ENCODE measurements at places on chromosomes 2 and 18.
A peak's percentile ranks its signal among the peaks of the same experiment; 100 is the strongest.

- DNase-seq: no peak
Observed at GRCh38 chr2:199842631-199843395, 8.2 kb downstream of the FTCDNL1 start.

- DNase-seq: no peak
Observed at GRCh38 chr2:165044505-165045303, 89.4 kb upstream of the SLC38A11 start.

- no peak for DNase-seq
Observed at GRCh38 chr2:234670052-234670451, 173.2 kb upstream of the ARL4C start.

DNA sequence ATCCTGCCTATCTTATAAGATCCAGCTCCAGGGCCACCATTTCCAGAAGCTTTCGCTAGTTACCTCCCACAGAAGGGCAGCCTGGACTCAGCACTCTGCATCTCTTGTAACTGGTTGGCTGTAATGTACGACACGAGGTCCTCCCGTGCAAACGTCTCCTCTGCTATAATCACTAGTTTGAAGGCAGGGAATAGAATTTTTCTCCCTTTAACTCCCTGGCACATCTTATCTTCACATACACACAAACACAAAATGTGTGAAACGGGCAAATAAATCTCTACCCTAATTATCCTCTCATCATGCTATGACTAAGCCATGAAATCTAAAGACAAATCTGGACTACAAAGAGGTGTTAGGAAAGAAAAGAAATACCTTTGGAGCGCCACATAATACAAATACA, 36.8 kb downstream of the RNU4ATAC start:
- DNase-seq: no peak

DNA sequence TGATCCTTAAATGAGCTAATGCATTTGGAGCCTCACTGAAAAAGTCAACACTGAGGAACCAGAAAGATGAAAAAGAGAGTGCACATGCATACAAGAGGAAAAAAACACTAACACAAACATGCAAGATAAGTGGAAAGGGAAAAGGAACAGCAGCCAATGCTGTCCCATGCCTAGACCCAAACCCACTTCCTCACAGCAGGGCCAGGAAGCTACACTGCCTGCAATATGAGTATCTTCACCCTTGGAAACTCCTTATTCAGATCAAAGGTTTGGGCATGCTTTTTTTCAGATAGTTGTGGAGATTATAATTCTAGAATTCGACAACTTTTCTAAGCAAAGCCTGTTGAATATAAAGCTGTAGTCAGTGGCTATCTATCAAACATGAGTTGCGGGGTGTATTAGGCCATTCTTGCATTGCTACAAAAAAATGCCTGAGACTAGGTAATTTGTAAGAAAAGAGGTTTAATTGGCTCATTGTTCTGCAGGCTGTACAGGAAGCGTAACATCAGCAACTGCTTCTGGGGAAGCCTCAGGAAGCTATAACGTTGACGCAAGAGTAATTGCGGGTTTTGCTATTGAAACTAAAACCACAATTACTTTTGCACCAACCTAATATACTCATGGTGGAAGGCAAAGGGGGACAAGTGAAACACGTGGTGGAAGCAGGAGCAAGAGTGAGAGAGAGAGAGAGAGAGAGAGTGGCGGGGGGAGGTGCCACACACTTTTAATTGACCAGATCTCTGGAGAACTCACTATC, 138.2 kb downstream of the MBD2 start:
- DNase-seq: no peak

DNA sequence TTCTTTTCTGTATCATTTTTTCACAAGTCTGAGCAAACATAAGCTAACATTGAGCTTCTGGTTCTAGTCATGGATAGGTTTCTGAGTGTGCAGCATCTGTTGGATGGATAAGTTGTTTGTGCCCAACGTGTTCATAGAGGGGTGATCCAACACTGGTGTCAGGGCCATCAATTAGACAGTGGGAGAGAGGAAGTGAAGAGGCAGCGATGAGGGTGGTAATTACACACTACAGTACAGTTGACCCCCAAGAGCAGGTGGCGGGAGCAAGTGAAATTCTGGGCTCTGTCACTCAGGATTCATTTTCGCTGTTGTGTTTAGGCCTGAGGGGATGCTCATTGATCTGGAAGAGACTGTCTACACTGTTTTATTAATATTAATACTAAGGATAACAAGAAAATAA, 180.0 kb upstream of the CXCR4 start:
- no peak for DNase-seq

DNA sequence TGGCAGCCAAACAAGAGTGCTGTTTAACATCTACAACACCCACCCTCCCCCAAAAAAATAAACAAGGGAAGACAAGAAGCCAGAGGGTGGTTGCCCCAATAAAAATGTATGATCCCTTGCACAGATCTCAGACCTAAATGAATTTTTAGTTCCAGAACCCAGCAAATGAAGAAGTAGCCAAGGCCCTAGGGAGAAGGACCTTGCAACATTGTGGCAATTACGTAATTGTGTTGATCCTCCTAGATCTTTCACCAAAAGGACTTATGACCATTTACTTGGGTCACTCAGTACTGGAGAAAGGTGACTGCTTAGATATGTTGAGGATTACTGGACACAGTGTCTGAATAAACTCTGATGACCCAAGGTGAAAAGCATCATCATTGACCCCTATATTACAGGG, 1393.8 kb downstream of the LRP1B start:
- no peak for DNase-seq

DNA sequence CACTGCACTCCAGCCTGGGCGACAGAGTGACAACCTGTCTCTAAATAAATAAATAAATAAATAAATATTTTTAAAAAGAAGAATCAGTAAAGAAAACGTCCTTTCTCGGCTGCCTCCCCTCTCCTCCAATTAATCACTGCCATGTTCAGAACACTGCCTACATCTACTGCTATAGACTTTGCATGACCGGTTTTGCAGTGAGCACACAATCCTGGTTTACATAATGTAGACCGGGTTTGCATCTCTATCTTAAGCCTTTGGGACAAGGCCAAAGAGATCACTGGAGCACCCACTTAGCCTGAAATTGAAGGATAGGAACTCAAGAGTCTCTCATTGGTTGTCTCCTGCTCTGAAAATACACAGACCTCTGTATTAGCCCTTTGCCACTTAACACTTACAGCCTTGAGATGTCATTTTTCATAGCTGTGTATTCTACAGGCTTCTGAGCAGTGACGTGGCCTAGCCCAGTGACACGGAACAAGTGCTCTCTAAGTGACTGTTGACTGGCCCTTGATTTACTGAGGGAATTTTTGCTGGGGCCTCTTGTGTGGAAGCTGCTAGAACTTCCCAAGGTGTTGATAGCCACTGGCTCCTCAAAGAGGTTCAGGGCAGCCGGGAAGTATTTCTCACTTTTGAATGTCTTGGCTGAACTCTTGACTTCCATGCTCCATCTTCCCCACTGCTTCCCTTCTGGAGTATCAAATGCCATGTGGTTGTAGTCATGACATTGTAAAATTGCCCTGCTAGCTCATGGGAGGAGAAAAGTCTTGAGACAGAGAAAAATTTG, 45.3 kb upstream of the CCBE1 start:
- no peak for DNase-seq

GRCh38 chr18:44898498-44898897, 217.8 kb downstream of the SETBP1 start:
- no peak for DNase-seq

- no peak for DNase-seq
Observed at GRCh38 chr2:48092846-48093803, 186.8 kb upstream of the FBXO11 start.

GRCh38 chr18:62766266-62766665, 50.9 kb downstream of the PHLPP1 start:
- no peak for DNase-seq

DNA sequence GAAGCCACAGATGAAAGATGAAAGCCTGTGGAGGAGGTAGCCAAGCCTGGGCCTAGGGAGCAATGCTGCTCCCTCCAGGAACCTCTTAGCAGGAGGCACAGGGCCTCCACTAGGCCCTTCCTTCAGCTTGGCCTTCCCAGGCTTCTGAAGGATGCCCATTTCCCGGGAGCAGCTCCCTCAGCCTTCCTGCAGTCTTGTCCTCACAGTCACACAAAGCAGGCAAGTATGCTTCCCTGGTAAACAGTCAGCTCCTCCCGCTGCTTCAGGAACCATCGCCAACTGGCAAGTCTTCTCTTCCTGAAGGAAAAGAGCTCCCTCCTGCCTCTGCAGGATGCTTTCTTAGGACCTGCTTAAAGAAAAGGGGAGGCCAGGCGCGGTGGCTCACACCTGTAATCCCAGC, 53.2 kb downstream of the SMAD7 start:
- no peak for DNase-seq

GRCh38 chr2:3403587-3404334, 24.3 kb downstream of the TRAPPC12 start:
- no peak for DNase-seq

GRCh38 chr2:200669308-200669707, 83.5 kb downstream of the AOX1 start:
- no peak for DNase-seq

GRCh38 chr2:233436191-233436581, 81.9 kb downstream of the DGKD start:
- DNase-seq: no peak

GRCh38 chr2:29273004-29273684, 157.9 kb downstream of the CLIP4 start:
- no peak for DNase-seq

DNA sequence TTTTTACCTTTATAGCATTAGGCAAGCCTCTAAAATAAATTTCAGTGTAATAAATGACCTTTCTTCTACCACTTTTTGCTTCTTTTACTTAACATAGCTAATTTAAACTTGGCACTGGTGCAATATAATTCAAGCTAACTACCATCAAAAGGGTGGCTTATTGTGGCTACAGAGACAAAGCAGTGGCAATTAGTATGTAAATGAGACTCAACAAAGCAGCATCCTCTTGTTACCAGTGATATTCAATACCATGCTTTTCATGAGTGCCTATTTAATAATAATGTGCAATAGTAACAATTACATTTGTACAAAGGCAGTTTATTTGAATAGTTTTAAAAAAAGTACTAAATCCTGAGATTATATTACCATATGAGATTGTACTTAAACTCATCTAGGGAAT, 93.4 kb downstream of the SOS1 start:
- DNase-seq: no peak

DNA sequence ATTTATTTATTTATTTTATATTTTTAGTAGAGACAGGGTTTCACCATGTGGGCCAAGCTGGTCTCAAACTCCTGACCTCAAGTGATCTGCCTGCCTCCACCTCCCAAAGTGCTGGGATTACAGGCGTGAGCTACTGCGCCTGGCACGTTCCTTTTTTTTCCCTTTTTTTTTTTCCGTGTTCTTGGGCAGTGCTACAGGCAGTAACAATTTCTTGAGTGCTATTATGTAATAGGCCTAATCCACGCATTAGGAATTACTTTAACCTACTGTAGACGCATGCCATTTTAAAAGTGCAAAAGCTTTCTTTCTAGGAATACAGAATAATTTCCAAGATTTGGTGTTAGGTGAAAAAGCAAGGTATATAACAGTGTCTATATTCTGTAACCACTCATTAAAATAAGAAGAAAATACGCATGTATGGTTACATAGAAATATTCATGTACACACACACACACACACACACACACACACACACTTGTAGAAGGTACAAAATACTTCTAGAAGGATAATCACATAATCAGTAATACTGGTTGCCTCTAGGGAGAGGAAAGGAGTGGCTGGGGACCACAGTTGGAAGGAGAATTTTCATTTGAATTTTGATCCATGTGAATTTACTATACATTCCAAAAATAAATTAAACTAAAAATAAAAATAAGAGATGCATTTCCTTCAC, 92.3 kb downstream of the METTL8 start:
- DNase-seq: no peak

DNA sequence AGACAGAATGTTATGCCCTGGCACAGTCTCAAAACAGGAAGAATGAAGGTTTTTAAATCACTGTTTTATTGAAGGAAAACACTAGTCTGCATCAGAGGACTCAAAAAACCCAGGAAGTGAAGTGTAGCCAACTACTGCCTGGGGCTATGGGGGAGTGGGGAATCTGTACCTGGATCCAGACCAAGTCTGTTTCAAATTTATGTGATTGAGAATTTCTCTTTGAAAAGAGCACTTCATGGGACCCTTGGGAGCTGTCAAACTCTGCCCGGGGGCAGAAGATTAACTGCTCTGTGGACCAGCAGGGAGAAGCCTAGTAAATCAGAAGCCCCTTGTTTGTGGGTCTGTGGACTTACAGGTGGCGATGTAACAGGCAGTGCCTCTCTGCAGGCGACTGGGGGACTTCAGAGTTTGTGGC, 45.3 kb upstream of the TANC1 start:
- DNase-seq: no peak

DNA sequence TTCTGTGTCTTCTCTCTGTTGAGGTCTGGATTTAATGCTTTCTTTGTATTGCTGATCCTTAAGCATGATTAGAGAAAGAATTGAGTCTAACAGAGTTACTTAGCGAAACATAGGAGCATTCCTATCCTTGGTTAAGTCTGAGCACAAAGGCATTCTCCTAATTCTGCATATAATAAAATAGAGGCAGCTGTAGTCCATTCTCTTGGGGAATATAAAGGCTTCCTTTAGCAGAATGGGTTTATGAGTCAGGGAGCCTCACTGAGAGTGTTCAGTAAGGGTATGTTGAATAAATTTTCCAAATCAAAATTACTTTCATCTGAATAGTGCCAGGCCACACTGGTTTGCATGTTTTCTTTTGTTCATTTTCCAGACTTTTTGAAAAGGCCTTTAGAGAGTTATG, 101.5 kb downstream of the GALNT1 start:
- DNase-seq: no peak

DNA sequence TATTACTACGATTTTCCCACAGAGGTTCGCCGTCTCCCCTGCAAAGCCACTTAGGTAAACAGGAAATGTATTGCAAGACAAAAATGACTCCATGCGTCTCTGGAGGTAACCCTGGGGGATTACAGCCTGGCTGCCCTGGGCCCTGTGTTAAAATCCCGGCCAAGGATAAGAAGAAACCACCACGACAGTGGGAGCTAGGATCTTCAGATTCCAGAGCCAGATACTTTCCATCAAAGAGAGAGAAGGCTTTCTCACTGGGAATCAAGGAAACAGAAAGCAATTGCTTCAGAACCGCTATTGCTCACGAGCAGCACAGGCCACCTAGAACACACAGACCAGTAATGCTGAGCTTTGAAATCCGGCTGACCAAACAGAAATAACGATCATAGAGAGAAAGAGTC, 97.9 kb upstream of the ZNF516 start:
- DNase-seq: peak; percentile 40

DNA sequence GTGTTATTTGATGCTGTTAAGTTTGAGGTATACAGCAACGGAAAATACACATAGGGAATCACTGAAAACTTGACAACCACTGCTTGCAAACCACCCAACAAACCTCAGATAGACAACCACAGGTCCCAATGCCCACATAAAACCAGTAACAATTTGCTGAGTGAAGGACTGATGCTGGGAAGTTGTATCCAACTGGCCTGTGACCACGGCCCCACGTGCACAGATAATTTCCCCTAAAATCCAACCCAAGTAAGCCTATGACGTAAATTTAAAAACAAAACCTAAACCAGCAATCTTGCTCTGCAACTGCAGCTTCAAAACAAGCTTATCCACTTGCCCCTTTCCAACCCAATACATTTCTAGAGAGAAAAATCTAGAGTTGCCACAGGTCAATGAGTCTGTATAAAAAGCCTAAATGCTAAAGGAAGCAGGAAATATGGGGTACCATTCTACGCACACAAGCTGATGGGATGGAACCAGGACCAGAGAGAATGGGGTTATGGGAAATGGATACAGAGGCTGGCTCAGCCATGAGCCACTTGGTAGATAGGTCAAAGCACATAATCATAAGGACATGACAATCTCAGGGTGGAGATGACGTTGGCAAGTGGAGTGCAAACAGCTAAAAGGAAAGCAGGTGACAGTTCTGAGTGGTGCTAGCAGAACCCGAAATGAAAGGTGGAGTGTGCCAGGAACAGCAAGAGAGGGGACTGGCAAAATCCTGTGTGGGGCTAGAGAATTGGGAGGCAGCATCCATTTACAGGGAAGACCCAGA, 27.8 kb upstream of the CREB1 start:
- DNase-seq: no peak
